Tibial artery (tissue), 4 donors: ENCODE measurements at places on chromosomes 11 and 22.
A peak's percentile ranks its signal among the peaks of the same experiment; 100 is the strongest.

DNA sequence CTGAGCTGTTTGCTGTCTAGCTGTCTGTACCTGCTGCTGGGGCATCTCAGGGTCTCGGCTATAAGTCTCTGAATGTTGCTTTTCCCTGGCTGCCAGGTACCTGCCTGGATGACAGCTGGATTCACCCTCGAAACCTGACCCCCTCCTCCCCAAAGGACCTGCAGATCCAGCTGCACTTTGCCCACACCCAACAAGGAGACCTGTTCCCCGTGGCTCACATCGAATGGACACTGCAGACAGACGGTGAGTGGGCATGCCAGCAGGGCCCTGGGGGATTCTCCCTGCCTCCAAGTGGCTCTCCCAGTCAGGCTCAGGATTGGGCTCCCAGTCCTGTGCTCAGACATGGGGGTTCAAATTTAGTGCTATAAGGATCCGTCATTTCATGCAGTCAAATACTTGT lies 12.9 kb downstream of the IL17RA start:
- DNase-seq, result no peak

- DNase-seq, result peak; percentile 67
These were observed 512 bp downstream of the SH3BP1 start for GRCh38 chr22:37639771-37640590.

GRCh38 chr11:32280339-32280738 lies 155.0 kb downstream of the WT1 start:
- DNase-seq, result no peak

DNA sequence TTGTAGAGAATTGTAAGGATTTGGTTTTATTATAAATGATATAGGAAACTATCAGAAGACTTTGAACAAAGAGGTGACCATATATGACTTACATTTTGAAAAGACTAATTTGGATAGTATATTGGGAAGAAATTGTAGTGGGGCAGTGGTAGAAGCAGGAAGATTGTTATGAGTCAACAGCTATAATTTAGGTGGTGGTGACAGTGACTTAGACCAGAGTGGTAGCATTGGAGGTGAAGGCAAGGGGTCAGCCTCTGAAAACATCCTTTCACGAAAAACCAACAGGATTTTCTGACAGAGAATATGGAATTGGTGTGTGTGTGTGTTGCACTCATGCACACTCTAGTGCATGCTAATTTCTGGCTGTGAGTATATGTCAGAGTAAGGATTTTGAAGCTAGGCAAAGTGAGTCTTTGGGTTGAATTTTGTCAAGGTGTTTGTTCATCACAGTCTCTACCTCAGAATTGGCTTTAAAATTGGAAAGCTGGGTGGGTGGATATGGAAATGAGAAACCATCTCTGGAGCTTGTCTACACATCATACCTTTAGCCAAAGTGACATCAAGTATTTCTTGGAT lies 8.2 kb upstream of the HBE1 start:
- DNase-seq, result no peak

DNA sequence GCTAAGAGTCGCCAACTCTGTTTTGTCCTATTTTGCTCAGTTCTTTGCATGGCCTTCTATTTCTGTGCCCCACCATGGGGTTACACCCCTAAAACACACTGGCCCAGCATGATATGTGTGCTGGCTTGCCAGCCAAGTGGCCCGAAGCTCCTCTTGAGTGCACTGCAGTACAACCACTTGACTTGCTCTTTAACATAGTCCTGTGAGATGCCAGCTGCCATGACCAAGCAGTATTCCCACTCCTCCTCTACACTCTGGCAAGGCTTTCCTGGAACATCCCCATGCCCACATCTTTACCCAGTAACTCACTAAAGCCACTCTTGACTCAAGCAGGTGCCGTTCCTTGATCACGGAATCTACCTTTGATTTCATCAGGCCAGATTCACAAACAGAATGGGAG lies 102.9 kb upstream of the GAL start:
- DNase-seq, result peak; percentile 76

- DNase-seq, result peak; percentile 73
These were observed 38.7 kb upstream of the TTC36 start for GRCh38 chr11:118488480-118489109.

DNA sequence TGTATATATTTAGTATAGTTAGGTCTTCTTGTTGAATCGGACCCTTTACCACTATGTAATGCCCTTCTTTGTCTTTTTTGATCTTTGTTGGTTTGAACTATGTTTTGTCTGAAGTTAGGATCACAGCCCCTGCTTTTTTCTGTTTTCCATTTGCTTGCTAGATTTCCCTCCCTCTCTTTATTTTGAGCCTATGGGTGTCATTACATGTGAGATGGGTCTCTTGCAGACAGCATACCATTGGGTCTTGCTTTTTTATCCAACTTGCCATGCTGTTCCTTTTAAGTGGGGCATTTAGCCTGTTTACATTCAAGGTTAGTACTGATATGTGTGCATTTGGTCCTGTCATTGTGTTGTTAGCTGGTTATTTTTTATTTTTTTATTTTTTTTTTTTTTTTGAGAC lies 224.6 kb downstream of the INSC start:
- DNase-seq, result no peak

- no peak for DNase-seq
These were observed 13.9 kb downstream of the DAGLA start for GRCh38 chr11:61693922-61694601.

GRCh38 chr11:128463371-128463829 lies 124.0 kb downstream of the ETS1 start:
- peak; percentile 48 for DNase-seq

DNA sequence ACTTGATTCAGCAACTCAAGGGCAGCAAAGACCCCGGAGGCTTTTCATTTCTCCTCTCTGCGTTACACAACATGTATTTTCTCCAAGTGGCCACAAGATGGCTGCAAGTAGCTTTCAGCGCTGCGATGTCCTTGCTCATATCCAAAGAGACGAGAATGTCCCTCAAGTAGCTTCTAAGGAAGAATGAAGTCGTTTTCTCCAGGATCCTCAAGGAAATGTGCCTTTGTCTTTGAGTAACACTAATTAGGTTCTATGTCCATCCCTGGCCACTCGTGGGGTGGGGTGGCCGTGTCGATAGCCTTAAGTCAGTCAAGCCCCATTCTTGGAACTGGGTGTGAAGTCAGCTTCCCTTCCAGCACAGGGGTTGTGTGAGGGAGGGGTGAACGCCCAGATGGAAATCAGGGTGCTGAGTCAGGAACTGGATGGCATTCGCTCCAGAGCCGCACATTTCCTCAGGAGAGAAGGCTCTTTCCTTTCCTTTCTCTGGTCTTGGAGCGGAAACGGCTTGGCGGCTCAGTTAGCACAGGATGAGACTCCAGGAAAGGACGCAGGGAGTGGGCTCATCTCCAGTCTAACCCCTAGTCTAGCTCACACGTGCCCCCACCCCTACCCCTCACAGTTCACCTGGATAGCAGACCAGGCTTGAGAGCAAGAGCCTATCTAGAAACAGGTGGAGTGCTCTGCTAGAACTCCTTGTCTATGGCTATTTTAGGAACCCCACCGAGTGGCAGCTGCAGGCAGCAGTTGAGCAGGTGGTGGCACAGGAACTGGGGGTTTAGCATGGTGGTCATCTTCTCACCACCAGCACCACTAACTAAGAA lies 44.3 kb downstream of the NNMT start:
- peak; percentile 71 for DNase-seq

DNA sequence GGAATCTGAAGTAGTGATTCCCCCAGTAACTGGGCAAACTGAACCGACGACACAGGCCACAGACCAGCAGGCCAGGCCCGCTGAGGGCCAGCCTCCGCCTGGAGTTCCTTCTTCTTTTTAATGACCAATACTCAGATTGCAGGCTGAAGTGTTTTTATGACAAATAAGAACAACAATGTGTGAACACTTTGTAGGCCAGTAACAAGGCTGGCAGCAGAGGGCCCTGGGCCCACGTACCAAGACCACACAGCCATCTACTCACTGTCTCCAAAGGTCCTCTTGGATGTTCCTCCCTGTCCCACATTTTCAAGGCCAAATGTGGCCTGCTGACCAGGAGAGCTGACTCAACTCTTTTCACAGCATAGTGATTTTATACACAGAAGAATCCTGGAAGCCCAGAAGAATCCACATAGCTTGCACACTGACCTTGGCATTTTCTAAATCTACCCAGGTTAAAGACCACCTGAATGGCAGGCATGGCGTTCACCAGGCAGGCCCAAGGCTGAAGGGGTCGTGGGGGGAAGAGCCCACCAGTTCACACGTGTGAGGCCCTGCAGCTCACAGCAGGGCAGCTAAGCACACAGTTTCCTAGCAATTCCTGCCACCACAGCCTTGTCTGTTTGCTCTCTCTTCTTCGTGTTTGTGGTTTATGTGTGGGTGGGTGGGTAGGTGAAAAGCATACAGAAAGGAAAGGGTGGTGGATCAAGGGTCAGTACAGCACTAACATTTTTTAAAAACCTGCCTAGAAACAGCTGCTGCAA lies 13.3 kb downstream of the SMCO4 start:
- DNase-seq, result no peak

- DNase-seq, result no peak
These were observed 51.1 kb downstream of the PANX1 start for GRCh38 chr11:94179696-94180095.

DNA sequence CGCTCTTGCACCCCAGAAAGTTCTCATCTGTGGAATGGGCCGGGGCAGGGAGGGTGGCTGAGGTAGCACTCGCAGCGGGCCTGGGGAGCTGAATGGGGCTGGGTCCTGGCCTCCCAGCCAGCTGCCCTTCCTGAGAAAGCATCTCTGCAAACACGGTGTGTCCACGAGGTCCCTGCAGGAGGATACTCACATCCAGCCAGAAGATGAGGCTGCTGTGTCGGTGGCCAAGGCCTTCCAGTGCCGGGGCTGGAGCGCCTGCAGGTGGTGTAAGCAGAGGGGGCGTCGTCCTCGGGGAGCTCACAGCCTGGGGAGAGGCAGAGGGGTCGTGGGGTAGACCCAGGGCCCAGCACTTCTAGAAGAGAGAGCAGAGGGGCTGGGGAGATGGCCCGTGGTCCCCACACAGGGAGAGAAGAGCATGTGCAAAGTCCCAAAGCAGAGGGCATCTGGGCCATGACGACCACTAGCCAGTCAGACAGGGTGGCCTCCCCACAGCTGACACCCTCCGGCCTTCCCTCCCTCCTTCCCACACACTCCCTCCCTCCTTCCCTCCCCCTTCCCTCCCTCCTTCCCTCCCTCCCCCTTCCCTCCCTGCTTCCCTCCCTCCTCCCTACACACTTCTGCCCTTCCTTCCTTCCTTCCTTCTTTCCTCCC lies 97.9 kb downstream of the WNT7B start:
- DNase-seq, result no peak

- no peak for DNase-seq
These were observed 214.4 kb upstream of the BLID start for GRCh38 chr11:122330279-122330965.

DNA sequence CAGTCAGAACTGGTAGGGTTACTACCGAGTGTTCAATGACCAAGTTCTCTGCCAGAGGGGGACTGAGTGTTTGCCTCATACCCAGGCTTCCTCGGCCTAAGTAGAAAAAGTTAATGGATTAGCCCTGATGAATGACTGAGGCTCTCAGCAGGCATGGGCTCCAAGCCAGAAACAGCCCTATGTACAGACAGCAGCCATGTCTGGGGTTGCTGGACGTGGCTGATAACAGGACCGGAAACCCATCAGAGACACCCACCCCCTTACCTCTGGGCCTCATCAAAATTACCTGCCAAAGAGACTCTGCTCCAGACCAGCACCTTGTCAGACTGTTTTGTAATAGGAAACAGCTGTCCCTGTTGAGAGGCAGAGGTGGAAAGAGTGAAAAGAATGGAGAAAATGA lies 351.4 kb downstream of the ETS1 start:
- no peak for DNase-seq

DNA sequence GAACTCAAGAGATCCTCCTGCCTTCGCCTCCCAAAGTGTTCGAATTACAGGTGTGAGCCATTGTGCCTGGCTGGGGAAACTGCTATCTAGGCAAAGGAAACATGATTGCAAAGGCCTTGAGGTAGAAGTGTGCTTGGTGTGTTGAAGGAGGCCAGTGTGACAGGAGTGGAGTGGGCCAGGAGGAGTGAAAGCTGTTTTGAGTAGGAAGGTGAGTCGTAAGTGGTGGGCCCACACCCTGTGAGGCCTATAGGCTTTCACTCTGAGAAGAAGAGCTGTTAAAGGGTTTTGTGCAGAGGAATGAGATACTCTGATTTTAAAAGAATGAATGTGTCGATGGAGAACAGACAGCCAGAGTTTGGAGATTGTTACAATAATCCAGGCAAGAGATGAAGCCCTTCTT lies 43.4 kb downstream of the WEE1 start:
- no peak for DNase-seq

GRCh38 chr11:73995247-73995646 lies 12.6 kb upstream of the UCP2 start:
- DNase-seq, result no peak

- DNase-seq, result no peak
These were observed 56.7 kb downstream of the CACNA1I start for GRCh38 chr22:39627208-39627607.

DNA sequence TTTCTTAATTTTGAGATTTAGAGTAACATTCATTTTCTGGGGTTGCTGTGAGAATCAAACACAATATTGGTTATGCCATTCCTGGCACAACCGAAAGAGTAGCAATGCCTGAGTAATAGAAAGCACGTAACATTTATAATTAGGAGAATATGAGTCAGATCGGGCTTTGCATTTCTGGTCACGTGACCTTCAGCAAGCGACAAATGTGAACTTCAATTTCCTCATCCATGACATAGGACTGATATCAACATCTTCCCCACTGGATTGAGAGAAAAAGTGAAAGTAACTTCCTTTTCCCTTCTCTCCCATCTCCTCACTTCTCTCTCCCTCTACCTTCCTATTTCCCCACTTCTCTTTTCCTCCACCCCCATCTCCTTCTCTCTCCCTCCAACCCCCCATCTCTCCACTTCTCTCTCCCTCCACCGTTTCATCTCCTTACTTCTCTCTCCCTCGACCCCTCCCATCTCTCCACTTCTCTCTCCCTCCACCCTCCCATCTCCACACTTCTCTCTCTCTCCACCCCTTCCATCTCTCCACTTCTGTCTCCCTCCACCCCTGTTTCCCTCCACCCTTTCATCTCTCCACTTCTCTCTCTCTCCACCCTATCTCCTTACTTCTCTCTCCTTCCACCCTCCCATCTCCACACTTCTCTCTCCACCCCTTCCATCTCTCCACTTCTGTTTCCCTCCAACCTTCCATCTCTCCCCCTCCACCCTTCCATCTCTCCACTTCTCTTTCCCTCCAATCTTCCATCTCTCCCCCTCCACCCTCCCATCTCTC lies 33.5 kb upstream of the CAT start:
- no peak for DNase-seq

DNA sequence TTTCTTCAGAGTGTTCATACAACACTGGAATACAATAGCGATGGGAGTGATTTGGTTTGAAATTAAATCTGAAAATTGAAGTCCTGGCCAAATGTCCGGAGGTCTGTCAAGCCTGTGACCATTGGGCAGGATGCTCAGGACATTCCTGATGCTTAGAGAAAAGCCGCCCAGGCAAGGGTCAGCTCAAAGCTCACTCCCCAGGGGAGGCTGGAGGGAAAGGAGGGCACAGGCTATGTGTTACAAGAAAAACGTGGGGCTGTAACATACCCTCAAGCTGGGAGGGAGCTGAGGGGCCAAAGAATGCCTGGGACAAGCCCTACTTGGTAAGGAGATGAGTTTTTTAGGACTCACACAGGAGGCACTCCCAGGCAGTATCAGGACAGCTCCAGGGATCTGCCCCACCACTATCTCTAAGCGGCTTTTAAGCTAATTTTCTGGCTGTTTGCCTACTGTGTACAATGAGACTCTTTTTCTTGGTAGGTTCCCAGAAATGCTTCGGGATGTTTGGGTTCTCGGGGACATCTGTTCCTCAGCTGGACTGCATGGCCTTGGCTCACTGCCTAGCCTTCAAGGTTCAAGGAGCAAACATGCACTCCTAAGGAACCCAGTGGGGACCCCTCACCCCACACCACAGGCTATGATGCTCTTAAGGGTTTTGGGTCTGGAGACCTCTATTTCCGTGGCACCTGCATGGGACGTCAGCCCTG lies 500.1 kb downstream of the BRD1 start:
- DNase-seq, result no peak
